Esophagus squamous epithelium (tissue), 5 donors: ENCODE measurements at places on chromosomes 5 and 9. TPM values are rescaled to one million over a fixed set of nuclear protein-coding genes. Genes with fewer than 3 reads are reported as not detected.

GRCh38 chr9:83312537-83312936 lies 225.7 kb downstream of the FRMD3 start:
- no peaks in the 10 kb centered on the region for H3K4me1 ChIP-seq
- H3K36me3 ChIP-seq = no peaks in the 10 kb centered on the region
- H3K27ac ChIP-seq = no peak overlapping the region
- no peak for DNase-seq
- H3K4me3 ChIP-seq = no peak overlapping the region

DNA sequence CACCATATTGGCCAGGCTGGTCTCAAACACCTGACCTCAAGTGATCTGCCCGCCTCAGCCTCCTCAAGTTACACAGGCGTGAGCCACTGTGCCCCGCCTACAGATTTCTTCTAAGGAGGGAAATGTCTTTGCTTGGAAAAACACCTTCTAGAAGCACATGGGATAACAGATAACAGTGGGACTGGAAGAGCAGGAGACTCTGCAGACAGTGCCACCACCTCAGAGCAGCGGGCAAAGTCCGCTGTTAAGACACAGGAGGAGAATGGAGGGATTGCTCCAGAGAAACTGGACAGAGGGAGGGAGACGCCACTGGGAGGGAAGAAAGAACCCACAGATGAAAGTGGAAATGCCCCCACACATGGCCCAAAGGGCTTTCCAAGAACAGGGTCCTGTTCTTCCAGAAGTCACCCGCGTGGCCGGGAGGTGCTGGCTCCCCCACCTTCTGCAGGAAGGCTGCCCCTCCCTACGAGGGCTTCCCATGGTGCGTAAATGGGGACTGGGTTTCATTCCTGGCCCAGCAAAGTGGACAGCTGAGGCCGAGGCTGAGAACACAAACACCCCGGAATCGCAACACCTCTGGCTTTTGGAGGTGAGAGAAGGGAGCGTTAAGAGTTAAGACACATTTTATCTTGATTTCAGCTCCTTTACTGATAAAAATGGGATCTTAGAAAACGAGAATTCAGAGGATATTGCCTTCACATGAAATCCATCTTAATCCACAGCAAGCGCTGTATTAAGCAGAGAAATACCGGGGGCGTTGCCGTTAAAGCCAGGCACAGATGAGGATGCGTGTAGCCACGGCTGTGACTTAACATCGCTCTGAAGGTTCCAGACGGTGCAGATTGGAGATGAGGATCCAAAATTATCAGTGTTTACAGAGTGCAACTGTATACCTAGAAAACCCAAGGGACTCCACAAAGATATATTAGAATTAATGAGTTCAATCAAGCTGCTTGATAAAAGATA lies 11.2 kb downstream of the ADAMTS2 start:
- DNase-seq = no peak
- H3K36me3 ChIP-seq = no peaks in the 10 kb centered on the region
- peaks cover 3% of the 10 kb centered on the region for H3K27me3 ChIP-seq
- H3K4me1 ChIP-seq = no peaks in the 10 kb centered on the region
- H3K27ac ChIP-seq = no peak overlapping the region
- H3K4me3 ChIP-seq = no peak overlapping the region

DNA sequence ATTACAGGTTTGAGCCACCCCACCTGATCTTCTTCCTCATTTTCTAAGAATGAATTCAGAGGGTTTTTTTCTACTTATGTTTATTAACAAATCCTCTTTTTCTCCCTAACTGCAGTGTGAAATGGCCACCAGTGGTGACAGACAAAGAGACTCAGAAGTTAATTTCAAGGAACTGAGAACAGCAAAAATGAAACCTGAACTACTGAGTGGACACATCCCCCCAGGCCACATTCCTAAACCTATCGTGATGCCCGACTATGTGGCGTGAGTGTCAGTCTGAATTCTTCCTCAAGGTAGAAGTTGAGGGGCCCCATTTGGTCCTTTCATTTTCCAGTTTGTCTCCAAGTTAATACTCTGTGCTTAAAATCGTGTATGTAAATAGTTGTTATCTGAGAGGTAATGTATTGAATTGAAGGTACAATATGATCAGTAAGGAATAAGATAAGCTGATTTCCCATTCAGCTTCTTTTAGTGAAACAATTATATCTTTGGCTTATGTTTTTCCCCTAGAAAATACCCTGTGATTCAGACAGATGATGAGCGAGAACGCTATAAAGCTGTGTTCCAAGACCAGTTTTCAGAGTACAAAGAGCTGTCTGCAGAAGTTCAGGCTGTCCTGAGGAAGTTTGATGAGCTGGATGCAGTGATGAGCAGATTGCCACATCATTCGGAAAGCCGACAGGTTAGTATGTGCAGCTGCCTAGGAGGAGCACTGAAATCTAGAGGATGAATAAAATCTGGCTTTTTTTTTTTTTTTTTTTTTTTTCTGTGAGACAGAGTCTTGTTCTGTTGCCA lies 17.7 kb downstream of the MARVELD2 start:
- no peak overlapping the region for H3K27ac ChIP-seq
- H3K4me1 ChIP-seq = no peaks in the 10 kb centered on the region
- H3K4me3 ChIP-seq = no peak overlapping the region
- no peak for DNase-seq
- H3K36me3 ChIP-seq = no peaks in the 10 kb centered on the region
- no peaks in the 10 kb centered on the region for H3K27me3 ChIP-seq

DNA sequence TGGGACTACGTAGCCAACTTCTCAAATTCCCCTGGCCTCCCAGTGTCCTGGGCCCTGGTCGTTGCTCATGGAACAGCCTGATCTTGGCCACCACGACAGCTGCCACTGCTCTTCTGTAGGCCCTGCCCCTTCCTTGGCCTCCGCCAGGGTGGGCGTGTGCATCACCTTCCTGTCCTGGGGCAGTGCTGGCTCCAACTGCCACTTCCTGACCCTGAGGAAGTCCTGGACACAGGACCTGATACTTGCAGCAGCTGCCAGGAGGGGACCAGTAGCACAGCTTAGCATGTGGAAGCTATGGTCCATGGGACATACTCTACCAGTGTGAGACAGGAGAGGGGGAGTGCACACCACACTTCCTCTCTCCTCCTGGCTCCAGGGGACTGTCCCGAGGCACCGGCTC lies 145.2 kb downstream of the TENT4A start:
- H3K4me3 ChIP-seq = no peak overlapping the region
- H3K36me3 ChIP-seq = no peaks in the 10 kb centered on the region
- no peak overlapping the region for H3K27ac ChIP-seq
- no peak for DNase-seq

GRCh38 chr5:76626738-76627137 lies 3.5 kb upstream of the F2RL2 start:
- no peaks in the 10 kb centered on the region for H3K27me3 ChIP-seq
- H3K36me3 ChIP-seq = no peaks in the 10 kb centered on the region
- no peak overlapping the region for H3K4me3 ChIP-seq
- DNase-seq = no peak
- no peaks in the 10 kb centered on the region for H3K4me1 ChIP-seq

GRCh38 chr5:79229357-79230174 lies 6.4 kb upstream of the JMY start:
- DNase-seq = no peak
- no peaks in the 10 kb centered on the region for H3K36me3 ChIP-seq
- peaks cover 1% of the 10 kb centered on the region for H3K4me1 ChIP-seq
- H3K27ac ChIP-seq = no peak overlapping the region
- no peaks in the 10 kb centered on the region for H3K27me3 ChIP-seq

DNA sequence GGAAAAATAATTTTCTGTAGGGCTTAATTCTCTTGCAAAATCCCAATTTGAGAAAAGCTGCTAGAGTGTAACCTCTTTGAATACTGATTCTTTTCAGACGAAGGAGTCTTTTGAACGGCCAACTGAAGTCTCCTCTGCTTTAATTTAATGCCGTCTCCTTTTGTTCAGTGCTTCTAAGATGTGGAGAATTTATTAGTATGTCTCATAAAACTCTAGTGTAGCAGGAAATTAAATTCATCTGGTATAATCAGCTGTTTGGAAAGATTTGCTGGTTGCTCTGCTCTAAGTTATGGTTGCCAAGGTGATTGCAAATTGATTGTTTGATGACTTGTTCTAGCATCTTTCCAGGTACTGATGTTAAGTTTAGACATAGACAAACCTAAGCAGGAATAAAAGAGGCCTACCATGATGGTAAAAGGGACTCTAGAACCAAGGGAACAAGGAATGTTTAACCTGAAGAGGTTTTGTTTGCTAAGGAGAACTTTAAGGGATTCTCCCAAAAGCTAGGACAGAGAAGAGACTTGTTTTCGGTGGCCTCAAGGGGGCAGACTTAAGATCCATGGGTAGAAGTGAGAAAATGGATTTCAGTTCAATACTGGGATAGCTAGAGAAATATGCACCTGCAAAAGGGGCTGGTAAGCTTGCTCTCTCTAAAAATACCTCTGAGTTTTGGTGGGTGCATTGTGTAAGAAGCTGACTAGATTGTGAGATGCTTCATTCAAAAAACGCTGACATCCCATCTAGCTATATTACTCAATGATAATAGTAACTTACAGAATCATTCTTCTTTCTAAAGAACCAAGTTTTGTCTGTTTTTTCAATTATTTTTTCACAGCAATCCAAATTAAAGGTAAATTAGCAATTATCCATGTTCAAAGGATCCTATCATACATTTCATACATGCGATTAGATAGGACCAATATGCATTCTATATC lies 5.7 kb upstream of the ADRB2 start:
- no peak overlapping the region for H3K4me3 ChIP-seq
- no peak overlapping the region for H3K27ac ChIP-seq
- peaks cover 11% of the 10 kb centered on the region for H3K4me1 ChIP-seq
- H3K27me3 ChIP-seq = no peaks in the 10 kb centered on the region
- no peak for DNase-seq
- no peaks in the 10 kb centered on the region for H3K36me3 ChIP-seq

GRCh38 chr9:20048985-20049384 lies 260.1 kb upstream of the SLC24A2 start:
- no peak for DNase-seq
- no peak overlapping the region for H3K4me3 ChIP-seq
- H3K27ac ChIP-seq = no peak overlapping the region
- H3K36me3 ChIP-seq = no peaks in the 10 kb centered on the region
- H3K4me1 ChIP-seq = no peaks in the 10 kb centered on the region

DNA sequence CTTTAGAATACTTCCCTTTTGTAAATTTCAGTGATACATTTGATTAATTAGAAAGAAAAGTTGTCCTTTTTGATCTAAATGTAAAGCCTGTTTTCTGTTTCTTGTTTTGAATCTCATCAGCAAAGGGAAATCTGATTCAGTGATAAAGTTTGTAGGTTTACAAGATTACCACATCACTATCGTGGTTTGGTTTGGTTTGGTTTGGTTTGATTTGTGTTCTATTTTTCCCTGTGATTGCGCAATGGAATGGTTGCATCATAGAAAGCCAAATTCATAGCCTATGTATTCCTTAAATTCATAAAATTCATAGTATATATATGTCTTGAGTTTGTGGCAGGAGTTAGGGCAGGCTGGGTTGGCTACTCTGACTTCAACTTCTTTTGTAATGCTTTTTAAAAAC lies 15.2 kb downstream of the SRFBP1 start:
- H3K4me1 ChIP-seq = peaks cover under 1% of the 10 kb centered on the region
- no peaks in the 10 kb centered on the region for H3K36me3 ChIP-seq
- H3K4me3 ChIP-seq = no peak overlapping the region
- DNase-seq = no peak

GRCh38 chr5:14231890-14232289 lies 88.7 kb downstream of the TRIO start:
- no peaks in the 10 kb centered on the region for H3K36me3 ChIP-seq
- H3K27ac ChIP-seq = no peak overlapping the region
- H3K4me1 ChIP-seq = no peaks in the 10 kb centered on the region

DNA sequence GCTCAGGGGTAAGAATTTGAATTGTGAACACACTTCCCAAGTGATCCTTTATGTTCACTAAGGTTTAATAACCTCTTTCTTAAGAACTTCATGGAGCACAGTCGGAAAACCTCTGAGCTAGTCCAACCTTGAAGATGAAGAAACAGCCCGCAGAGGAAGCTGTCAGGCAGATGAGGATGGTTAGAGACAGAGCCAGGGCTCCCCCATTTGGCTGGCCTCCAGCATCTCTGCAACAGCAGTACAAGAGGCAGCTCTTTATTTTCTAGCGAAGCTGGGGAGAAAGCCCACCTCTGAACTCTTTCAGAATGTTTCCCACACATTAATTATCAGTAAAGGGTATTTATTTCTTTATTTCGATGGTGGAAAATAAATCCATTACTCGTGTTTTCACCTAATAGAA lies 350.8 kb downstream of the DMRT2 start:
- no peaks in the 10 kb centered on the region for H3K36me3 ChIP-seq
- no peak overlapping the region for H3K27ac ChIP-seq
- H3K27me3 ChIP-seq = no peaks in the 10 kb centered on the region

DNA sequence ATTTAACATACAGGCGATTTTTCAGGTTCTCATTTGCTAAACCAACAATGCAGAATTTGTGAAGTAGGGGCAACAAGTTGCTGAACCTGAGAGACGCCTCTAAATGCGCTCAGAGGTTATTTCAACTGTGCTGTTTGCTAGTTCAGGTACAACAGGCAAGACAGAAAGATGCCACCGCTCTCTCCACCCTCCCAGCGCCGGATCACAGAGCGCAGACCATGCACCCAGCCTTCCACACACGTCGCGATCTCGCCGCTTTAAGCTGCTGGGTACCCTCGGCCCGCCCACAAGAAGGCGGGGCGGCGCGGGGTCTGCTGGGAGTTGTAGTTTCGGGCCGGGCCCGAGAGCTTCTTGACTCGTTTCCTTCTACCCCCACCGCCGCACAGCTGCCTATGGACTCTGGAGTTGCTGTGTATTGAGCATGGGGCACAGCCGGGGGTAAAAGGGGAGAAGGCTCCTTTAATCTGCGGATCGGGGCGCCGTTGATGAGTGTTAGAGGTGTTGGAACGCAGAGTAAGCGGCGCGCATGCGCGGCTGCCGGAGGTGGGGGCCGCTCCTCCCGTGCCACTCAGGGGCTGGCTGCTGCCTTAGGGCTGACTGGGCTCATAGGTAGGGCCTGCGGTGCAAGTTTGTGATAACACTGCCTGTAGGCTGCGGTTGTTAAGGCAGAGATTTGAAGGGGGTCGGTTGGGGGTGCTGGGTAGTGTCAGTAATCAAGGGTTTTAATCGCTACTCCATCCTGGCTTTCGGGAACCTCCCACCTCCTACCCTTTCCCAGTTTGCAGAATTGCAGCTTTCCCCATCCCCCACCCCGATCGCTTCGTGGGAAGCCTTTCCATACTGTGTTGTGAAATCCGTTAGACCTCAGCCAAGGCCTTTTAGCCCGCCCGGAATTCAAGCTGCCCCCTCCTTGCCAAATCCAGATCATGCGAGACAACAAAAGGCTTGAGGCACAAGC lies 40.3 kb upstream of the ABCA1 start:
- peak overlapping the region; percentile 82 for H3K4me3 ChIP-seq
- no peaks in the 10 kb centered on the region for H3K36me3 ChIP-seq
- H3K27ac ChIP-seq = peak overlapping the region; percentile 89
- H3K27me3 ChIP-seq = no peaks in the 10 kb centered on the region

DNA sequence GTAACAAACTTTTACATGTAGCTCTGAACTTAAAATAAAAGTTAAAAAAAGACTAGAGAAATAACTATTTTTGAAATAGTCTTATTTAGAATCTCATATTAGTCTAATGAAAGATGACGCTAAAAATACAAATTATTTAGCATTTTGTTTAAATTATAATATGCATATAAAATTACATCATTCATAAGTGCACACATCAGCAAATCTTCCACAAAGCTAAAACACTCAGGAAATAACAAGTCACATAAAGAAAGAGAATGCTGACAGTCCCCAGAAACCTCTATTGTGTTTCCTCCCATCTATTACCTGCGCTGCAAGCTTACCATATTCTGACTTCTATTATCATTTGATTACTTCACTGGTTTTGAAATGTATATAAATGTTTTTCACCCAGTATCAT lies 986.9 kb upstream of the SEMA6A start:
- H3K4me1 ChIP-seq = no peaks in the 10 kb centered on the region
- H3K27ac ChIP-seq = no peak overlapping the region
- no peaks in the 10 kb centered on the region for H3K36me3 ChIP-seq
- H3K27me3 ChIP-seq = no peaks in the 10 kb centered on the region
- H3K4me3 ChIP-seq = no peak overlapping the region

Gene LTC4S
- 4.6 TPM for total RNA-seq

Gene ALDH1A1
- 56.6 TPM for total RNA-seq

Gene SLC6A18
- total RNA-seq = not detected

Gene ANKDD1B
- 0.19 TPM for total RNA-seq

Gene CATSPER3
- 0.23 TPM for total RNA-seq
